ENCODE measurements at places on chromosomes 4 and X. TPM values are rescaled to one million over a fixed set of nuclear protein-coding genes. Genes with fewer than 3 reads are reported as not detected.

SLC25A53 gene
- total RNA-seq: 4.4 TPM

ASB11 gene
- total RNA-seq: not detected

SSX1 gene
- not detected for total RNA-seq

GYPE gene
- total RNA-seq: 0.32 TPM

MAGEB2 gene
- total RNA-seq: not detected

TGIF2LX gene
- total RNA-seq: not detected

XKRX gene
- total RNA-seq: 0.09 TPM

RAB41 gene
- total RNA-seq: not detected

LEF1 gene
- total RNA-seq: 173 TPM

NDP gene
- not detected for total RNA-seq

S100P gene
- 37.1 TPM for total RNA-seq

UGT2A3 gene
- total RNA-seq: not detected

NDST4 gene
- total RNA-seq: not detected

H2AZ1 gene
- 544 TPM for total RNA-seq

GLRB gene
- not detected for total RNA-seq

HS6ST2 gene
- not detected for total RNA-seq

APLN gene
- 0.07 TPM for total RNA-seq

REPS2 gene
- total RNA-seq: 0.36 TPM

CFP gene
- 19.3 TPM for total RNA-seq

SLC2A9 gene
- 3.2 TPM for total RNA-seq

GUCY1B1 gene
- total RNA-seq: 0.20 TPM

ARHGEF9 gene
- total RNA-seq: 18.8 TPM

ATP10D gene
- 2.3 TPM for total RNA-seq

GAGE13 gene
- total RNA-seq: not detected

BMPR1B gene
- 0.07 TPM for total RNA-seq

BEX2 gene
- total RNA-seq: 3.0 TPM

EMCN gene
- not detected for total RNA-seq

IDH3G gene
- 76.4 TPM for total RNA-seq

UGT2A1 gene
- not detected for total RNA-seq

NAA11 gene
- not detected for total RNA-seq

SRD5A3 gene
- total RNA-seq: 14.7 TPM

LRP2BP gene
- total RNA-seq: 0.70 TPM

TMEM128 gene
- total RNA-seq: 12.6 TPM

MID1 gene
- total RNA-seq: 0.23 TPM

CTAG2 gene
- not detected for total RNA-seq

WWC2 gene
- not detected for total RNA-seq

TLR2 gene
- total RNA-seq: 4.5 TPM

Data from T-helper 2 cell treated with Interferon-gamma antibody and Interleukin-4, amounts not matched to agents 100 ng/mL and 5 ng/mL, for 36 hours (primary cell).